ENCODE measurements at places on chromosomes 2 and 18.

- peak; percentile 75 for DNase-seq
These were observed 84.6 kb downstream of the MAIP1 start for GRCh38 chr2:200039724-200040650.

GRCh38 chr2:231612109-231612455, 19.4 kb downstream of the TEX44 start:
- peak; percentile 75 for DNase-seq

GRCh38 chr18:23731861-23732260, 42.6 kb downstream of the LAMA3 start:
- no peak for DNase-seq

DNA sequence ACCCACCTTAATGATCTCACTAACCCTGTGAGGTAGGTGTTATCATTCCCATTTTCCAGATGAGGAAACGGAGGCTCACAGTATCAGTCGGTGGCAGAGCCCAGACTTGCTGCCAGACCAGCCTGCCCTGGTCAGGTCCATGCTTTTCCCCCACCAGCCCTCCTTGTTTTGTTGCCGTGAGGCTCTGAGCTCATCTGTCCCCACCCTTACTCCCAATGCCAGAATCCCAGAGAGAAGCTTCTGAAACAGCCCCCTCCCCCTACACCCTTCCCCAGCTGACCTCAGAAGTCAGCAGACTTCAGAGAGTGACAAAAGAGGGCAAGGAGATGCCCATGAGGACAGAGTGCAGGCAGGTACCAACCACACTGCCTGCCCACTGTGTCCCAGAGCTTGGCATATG, 20.8 kb upstream of the TNS1 start:
- no peak for DNase-seq

GRCh38 chr2:64222351-64222750, 78.1 kb upstream of the PELI1 start:
- DNase-seq, result peak; percentile 70

DNA sequence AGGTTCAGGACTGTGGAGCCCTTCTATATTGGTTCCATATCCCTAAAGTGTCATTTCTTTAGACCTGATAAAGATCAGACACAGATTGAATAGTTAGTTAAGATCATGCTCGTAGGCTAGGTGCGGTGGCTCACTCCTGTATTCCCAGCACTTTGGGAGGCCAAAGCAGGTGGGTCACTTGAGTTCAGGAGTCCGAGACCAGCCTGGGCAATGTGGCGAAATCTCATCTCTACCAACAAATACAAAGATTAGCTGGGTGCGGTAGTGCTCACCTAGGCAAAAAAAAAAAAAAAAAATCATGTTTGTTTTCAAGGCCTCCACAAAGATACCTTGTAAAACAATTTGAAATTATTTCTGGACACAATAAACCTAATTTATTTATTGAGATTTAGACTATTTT, 4.6 kb upstream of the ANKAR start:
- DNase-seq, result no peak

Measured in iris pigment epithelial cell (primary cell).